Left lung (tissue), 14 donors: ENCODE measurements at places on chromosomes 3 and 15. TPM values are rescaled to one million over a fixed set of nuclear protein-coding genes. Genes with fewer than 3 reads are reported as not detected.

GRCh38 chr15:74752531-74752930, 3.9 kb downstream of the CYP1A2 start:
- no peak for DNase-seq

DNA sequence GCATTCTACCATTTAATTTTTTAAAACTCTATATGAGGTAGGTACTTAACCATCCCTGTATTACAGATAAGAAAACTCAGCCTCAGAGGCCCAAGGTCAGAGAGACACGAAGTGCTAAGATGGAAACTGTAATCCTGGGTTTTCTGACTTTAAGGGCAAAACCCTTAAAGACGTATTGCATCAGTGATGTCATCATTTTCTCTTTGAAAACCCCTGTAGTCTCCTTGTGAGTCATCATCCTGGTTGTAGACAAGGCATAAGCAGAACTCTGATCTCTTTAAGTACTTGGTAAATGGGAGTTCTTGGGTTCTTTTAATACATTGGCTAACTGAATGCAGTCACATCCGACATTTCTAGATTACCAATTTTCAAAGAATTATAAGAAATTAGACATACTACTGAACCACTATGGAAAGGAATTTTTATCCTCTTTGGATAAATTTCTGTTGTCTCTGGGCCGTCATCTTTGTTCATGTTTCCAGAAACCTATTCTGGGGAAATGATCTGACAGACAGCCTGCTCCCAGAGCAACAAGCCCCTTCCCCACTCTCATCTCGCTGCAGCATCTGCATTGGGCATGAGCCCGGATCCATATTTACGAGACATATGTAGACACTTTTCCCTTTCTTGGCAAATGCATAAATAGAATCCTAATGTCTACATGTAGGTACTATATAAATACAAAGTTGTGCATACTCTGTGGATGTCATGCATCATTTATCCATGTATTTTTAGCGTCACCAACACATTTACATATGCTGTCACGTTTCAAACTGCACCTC, 48.7 kb upstream of the MDFIC2 start:
- no peak for DNase-seq

GRCh38 chr15:55827204-55827603, 84.3 kb upstream of the PRTG start:
- DNase-seq = no peak

DNA sequence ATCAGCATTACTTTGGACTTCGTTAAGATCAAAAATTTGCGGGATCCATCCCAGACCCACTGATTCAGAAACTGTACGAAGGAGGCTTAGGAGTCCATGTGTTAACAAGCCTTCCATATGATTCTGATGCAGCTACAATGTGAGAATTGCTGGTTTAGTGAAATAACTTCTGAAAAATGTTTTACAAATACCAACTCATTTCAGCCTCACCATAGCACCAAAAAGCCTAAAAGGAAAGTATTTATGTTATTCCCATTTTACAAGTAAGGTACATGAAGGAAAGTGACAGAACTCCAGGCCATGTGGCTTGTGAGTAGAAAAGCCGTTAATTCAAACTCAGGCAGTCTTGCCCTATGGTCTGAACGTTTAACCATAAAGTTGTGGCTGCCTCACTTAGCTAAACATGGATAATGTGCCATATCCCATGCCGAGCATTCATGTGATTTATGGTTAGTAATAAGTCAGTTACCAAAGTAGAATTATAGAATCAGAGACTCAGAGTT, 1.5 kb upstream of the IGSF10 start:
- no peak for DNase-seq

- DNase-seq = no peak
Observed at GRCh38 chr15:98121957-98122356, 161.5 kb downstream of the ARRDC4 start.

The IQCF5 gene
- not detected for total RNA-seq

The COLQ gene
- 2.4 TPM for total RNA-seq

The FAM107A gene
- total RNA-seq = 46.5 TPM
